ENCODE measurements at places on chromosomes 12 and 14.

DNA sequence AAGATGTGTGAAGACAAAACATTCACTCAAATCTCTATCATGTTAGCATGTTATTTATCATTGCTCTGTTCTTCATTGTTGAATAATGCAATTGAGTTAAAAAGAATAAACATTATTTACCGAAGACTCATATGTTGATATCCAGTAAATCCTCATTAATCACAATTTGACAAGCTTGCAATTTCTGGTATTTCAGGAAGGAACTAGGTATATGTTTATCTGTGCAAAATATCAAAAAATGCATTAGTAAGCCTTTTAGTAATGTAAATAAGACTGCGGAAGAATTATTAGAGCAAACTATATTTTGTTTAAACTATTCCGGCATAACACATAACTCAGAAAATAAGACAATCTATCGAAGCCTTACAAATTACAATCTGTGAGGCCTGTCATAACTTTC lies 222.7 kb upstream of the NOVA1 start:
- DNase-seq, result no peak

DNA sequence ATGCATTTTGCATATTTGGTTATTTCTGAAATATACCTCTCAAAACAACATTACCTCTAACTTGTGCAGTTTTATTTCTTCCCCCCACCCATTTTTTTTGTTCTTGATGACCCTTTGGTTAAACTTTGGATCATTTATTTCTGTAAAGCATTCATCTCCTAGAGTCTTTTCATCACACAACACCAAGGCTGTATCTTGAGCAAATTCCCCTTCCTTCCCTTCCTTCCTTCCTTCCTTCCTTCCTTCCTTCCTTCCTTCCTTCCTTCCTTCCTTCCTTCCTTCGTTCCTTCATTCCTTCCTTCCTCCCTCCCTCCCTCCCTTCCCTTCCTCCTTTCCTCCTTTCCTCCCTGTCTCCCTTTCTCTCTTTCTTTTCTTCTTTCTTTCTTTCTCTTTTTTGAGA lies 43.8 kb upstream of the PPP1R12A start:
- no peak for DNase-seq

DNA sequence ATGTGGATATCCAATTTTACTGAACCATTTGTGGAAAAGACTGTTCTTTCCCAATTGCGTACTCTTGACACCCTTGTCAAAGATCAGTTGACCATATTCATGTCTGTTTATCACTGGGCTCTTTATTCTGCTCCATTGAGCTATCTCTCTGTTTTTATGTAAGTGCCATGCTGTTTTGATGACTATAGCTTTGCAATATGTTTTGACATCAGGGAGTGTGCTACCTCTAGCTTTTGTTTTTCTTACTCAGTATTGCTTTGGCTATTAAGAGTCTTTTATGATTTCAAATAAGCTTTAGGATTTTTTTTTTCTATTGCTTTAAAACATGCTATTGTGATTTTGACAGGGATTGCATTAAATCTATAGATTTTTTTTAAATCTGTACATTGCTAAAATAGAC lies 194.3 kb downstream of the SNAPC1 start:
- no peak for DNase-seq

- no peak for DNase-seq
Measured at GRCh38 chr12:31874961-31875608, 84.1 kb upstream of the RESF1 start.

DNA sequence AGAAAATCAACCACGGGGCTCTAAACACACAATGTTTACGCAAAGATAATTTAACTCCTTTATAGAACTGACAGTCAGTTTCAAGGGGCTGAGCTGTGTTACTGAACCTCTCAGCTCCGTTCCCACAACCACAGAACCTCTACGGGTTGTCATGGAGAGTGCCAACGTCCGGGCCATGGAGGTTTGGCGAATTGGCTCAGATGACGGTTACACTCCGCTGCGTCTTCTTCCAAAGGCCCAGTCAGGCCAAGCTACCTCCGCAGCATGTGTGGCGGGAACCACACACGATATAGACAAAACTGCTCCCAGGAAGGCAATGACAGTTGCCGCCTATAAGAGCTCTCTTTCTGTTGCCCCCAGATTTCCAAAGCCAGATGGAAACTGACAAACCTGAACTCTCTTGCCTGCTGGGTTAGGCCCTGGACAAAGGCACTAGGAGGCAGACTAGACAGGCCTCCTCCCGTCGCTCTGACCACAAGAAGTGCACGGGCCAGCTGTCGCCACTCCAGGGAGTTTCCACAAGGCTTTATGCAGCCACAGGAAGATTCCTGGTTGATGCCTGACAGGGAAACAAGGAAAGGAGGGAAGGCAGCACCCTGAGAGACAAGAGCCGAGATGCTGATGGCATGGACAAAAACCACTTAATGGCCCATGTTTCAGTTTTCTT lies 30.3 kb downstream of the CCDC88C start:
- DNase-seq, result no peak

- no peak for DNase-seq
Measured at GRCh38 chr12:94586589-94587259, 63.6 kb downstream of the TMCC3 start.

All from urinary bladder (tissue), 4 donors.